ENCODE measurements at places on chromosomes 4 and X.
A peak's percentile ranks its signal among the peaks of the same experiment; 100 is the strongest.

DNA sequence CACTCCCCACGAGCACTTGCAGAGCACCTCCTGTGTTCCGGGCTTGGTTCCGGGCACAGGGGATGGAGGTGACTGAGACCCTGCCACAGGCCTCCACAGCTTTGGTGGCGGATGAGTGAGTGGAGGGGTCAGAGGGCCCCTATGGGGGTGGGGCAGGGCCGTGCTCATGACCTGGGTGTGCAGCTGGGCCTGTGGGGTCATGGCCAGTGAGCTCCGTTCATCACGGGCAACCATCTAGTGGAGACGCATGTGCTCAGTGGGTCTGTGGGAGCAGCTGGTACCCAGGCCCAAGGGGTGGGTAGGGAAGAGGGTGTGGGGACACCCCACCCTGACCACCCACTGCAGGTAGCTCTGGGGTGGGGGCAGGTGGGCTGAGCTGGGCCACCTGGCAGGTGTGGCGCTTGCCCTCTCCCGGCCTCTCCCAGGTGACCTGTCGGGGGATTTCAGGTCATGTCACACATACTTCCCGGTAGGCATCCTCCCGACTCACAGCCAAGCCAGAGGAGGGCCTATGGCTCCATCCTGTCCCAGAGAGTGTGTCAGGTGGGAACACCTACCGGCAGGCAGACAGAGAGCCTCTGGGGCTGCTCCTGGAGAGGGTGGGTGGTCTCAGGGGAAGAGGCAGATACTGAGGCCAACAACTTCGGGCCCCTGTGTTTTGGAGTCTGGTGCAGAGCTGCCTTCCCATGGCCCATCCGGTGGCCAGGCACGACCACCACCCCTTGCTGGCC lies 3.6 kb downstream of the PSAPL1 start:
- no peak for DNase-seq

GRCh38 chr4:113619526-113619925 lies 142.0 kb downstream of the CAMK2D start:
- DNase-seq: no peak

DNA sequence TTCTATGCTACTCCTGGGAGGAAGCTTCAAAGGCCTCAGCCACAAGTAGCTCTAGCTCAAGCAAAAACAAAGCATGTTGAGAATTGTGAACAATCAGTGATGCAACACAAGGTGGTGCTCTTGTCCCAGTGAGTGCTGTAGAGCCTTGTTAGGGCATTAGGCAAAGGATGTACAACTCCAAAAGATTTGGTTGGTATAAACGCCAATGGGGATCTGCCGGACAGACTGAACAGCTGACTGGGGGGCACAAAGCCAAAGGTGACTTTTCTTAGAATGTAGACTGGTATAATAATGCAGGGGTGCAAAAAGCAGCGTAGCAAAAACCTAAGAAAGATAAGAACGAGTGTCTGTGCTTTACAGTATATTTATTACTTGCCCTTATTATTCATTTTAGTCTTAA lies 62.6 kb upstream of the ALB start:
- DNase-seq: peak; percentile 33

DNA sequence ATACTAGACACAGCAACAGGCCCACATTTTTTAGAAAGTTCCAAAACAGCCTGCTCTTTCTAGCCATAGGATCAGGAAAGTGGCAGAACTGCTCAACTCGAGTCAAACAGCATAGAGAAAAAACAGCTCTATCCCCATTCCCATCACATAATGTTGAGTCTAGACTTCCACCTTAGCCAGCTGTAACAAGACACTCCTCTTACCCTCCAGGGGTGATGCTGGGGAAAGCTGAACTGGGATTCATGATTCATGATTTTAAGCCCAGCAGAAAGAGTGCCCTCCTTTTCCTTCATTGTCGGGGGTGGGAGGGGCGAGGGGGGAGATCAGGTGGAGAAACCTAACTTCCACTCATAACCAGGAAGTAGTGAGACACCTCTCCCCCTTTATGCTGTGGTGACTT lies 86.1 kb downstream of the CENPC start:
- no peak for DNase-seq

GRCh38 chr4:100071506-100071905 lies 118.8 kb downstream of the DDIT4L start:
- DNase-seq: no peak

- DNase-seq: no peak
These were observed 41.8 kb upstream of the PDLIM5 start for GRCh38 chr4:94409962-94410361.

DNA sequence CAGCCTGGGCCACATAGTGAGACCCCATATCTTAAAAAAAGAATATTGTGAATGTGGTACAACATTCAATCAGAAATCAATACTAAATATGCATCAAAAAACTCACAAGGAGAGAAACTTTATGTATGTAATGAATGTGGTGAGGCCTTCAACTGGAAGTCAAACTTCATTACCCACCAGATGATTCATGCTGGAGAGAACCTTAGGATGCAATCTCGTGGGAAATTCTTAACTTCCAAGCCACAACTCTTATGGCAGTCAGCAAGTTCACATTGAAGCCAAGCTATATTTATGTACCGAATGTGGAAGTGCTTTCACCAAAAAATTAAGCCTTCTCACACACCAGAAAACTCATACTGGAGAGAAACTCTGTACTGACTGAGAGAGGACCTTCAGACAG lies 84.5 kb upstream of the UXT start:
- DNase-seq: no peak

GRCh38 chr4:98781641-98782357 lies 123.4 kb upstream of the TSPAN5 start:
- no peak for DNase-seq

GRCh38 chrX:120456973-120457372 lies 12.1 kb downstream of the LAMP2 start:
- no peak for DNase-seq

- no peak for DNase-seq
These were observed 32.5 kb downstream of the DLG3 start for GRCh38 chrX:70476934-70477733.

- DNase-seq: peak; percentile 64
These were observed at the start of gene BCOR for GRCh38 chrX:40097504-40098263. BCOR (minus strand) TSS chrX:40097958; CDS start chrX:40077929, 20,029 bp downstream.

- no peak for DNase-seq
These were observed 2182.5 kb upstream of the AGA start for GRCh38 chr4:179624768-179625181.

DNA sequence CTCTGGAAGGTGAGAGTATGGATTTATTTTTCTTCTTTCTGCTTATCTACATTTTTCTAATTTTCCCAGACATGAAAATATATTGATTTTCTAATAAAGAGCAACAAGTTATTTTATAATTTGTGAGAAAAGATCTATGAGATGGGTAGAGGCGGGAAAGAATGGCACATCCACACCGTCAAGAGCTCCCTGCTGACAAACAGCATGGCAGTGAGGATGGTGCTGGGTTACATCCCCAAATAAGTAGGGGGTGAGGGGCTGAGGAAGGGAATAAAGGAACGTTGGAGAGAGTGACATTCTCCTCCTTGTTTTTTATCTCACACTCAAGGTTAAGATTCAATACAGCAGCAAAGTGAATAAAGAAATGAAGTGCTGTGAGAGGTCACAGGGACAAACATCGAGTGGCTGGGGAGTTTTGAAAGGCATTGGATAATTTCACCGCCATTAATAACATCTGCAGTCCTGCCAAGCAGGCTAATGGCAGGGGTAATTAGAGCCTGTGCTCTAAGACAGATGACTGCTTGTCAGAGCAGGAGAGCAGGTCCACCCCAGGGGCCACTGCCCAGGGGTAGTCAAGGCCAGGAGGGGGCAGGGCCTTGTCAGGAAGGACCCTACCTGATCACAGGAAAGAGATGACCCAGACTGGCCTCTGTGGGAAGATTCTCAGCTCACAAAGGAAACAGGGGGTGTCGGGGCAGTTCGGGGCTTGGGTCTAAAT lies 323.8 kb downstream of the FBXW7 start:
- DNase-seq: no peak

GRCh38 chr4:165461159-165461821 lies 82.5 kb downstream of the CPE start:
- DNase-seq: no peak

DNA sequence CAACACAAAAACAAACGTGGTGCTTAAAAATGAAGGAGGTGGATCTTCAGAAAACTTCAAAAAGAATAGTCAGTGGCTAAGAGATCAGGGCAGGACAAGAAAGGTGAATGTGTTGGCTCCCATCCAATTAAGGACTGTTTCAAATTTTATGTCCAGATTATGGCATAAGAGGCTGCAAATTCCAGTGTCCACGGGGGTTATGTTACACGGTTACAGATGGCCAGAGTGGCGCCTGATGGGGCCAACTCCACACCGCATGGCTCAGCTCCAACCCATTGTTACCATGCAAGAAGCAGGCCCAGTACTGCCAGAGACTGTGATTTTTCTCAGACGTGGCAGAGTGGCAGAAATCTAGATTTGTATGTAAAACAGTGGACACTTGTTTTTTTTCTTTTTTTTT lies 168.4 kb upstream of the TENM3 start:
- no peak for DNase-seq

DNA sequence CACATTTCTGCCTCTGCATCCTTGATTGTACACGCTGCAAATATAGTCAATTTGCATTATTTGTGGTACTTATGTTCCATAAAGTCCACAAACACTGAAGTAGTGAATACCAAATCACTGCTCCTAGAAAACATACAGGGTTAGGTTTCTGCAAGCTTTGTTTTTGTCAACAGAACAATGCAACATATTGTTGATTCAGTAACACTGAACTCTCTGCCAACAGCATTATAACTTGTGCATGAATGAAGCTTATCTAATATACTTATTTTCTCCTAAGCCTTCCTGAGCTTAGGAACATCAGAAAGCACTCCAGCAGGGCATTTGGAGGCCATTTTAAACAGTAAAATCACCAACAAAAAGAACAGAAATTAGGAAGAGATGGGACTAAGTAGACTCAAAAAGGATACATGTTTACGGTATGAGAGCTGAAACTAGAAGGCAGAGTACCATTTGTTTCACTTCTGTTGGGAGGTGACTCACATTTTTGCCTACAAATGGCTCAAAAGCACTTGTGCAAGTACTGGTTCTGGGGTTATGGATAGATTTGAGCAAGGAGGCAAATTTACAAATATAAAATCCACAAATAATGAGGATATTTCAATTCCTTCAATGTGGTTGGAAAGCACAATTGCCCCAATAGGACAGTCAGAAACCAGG lies 14.1 kb downstream of the COX18 start:
- no peak for DNase-seq

DNA sequence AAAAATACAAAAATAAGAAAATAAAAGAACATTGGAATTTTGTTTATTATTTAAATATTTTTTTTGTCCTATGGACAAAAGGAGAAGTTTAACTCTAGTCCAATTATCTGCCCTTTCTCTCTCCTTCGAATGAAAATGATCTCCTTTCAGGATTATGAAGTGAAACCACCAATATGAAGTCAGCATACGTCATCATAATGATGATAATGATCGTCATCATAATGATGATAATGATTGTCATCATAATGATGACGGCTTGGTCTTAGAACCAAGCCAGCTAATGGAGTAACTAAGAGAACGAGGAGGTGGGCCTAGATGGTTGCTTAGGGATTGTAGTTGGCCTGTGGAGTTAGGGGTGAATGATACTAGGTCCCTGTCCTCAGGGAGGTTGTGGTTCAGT lies 21.9 kb upstream of the LINC00632 start:
- DNase-seq: no peak

DNA sequence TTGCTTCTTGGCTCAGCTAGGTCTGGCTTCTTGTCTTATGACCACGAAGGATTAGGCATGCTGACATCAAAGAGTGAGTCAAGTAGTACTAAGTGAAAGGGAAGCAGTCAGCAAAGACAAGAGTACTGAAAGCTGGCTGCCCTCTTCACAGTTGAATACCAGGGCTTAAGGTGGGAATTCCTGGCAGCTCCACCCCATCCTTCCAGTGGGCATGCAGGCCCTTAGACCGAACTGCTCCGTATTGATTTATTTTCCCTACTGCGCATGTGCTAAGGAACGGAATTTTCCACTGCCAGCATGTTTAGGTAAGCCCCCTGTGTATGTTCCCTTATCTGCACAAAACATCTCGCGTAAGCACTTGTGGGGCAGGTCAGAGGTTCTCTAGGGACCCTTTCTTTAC lies 2320.1 kb downstream of the ARAP2 start:
- peak; percentile 14 for DNase-seq

GRCh38 chr4:37715889-37716402 lies 29.8 kb upstream of the RELL1 start:
- no peak for DNase-seq

GRCh38 chrX:114964374-114964773 lies 53.0 kb downstream of the IL13RA2 start:
- DNase-seq: no peak

DNA sequence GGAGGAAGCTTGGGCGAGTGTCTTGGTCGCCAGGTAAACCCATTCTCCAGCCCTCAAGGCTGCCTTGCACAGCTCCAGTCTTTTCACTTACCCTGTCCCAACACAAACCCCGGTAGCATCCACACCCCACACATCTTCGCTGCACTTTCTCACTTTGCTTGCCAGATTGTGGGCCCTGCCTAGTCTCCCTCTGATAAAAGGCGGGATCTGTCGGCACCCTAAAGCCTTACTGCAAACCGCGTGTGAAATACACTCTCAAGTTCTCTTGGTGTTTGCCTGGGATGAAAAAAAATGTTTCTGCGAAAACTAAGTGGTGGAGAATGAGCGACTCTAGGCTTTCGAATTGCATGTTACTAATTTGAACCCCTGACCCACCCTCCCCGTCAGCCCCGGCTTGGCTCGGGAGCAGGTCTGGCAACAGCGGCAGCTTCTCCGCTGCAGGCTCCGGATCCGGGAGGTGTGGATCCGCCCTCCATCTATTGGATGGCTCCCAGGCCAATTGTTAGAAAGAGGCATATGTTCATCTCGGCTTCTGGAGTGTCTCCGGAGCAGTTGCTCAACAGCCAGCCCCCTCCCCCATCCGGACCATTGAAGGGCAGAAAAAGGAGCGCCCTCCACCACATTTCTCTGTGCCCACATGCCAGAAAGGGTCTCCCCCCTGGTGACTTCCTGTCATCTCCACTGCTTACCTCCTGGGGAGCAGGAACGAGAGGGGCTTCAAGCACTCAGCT lies 3.0 kb upstream of the CITED1 start:
- peak; percentile 78 for DNase-seq

DNA sequence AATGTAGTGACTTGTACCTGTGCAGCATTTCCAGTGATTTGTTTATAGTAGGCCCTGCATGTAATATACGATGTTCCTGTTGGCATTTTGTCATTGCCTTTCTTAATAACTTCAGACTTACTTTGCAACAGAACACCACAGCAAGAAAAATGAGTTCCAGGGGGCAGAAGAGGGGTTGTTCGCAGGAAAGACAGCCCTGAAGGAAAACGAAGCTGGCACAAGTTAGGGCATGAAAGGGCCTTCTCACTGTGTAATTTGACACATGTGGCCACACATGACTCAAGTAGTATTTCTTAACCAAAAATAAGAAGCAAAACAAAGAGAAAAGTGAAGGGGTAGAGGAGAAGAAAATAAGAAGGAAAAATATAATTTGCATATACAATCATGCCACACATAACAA lies 265.8 kb upstream of the SMIM31 start:
- DNase-seq: no peak

DNA sequence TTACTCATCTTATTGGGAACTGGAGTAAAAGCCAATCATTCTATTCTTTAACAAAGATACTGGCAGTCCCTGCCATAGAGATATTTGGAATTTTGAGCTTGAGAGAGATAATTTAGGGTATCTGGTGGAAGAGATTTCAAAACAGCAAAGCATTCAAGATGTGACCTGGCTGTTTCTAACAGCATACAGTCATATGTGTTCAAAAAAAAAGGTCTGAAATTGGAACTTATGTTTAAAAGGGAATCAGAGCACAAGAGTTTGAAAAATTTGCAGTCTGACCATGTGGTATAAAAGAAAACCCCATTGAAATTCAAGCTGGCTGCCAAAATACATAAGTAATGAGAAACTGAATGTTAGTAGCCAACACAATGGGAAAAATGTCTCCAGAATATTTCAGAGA lies 42.2 kb downstream of the UGT2B10 start:
- no peak for DNase-seq
